LHCN-M2 (cell line): ENCODE measurements at places on chromosomes 11 and 22.
A peak's percentile ranks its signal among the peaks of the same experiment; 100 is the strongest.

DNA sequence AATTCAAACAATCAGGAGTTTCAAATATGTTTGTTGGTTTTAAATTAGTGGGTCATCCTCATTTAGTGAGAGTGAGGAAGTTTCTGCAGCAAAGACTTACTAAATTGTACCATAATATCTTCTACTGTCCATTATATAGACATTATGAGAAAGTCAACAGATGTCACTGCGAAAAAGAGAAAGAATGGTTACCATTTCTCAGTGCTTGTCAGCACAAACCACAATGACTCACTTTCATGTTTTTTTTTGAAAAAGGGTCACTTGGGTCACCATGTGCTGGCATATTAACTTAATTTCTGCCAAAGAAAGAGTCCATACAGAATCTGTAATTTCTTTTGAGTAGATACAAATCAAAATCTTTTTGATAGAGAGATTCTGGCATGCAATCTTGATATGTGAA lies 924.6 kb upstream of the FAT3 start:
- peak; percentile 85 for DNase-seq

GRCh38 chr11:16749666-16750065 lies 11.2 kb downstream of the C11orf58 start:
- DNase-seq: no peak

DNA sequence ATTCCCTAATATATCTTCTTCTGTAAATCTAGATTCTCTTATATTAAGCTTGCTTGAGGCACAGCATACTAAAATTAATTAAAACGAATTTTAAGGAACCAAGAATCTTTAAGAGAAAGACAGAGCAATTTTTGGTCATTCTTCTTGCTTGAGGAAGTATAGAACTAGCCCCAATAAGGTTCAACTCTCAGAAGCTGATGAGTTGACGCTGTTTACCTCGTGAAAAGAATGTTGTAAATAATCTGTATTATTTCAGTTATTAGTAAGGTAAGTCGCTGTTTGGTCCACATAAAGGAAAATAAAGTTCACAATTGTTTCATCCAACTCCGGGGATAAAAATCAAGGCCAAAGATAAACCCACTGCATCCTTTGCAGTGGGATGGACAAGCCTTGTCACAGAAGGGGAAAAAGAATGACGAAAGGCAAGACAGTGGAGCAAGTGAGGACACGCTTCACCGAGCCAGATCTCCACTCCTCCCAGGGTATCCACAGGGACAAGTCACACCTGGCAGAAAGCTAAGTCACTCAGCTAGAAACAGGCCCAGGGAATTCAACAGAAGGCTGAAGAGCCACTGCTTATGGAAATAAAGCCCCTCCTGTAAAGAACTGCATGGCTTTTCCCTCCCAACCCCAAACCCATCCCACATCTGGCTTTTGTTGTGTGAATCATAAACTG lies 752 bp downstream of the POU2AF1 start:
- no peak for DNase-seq

DNA sequence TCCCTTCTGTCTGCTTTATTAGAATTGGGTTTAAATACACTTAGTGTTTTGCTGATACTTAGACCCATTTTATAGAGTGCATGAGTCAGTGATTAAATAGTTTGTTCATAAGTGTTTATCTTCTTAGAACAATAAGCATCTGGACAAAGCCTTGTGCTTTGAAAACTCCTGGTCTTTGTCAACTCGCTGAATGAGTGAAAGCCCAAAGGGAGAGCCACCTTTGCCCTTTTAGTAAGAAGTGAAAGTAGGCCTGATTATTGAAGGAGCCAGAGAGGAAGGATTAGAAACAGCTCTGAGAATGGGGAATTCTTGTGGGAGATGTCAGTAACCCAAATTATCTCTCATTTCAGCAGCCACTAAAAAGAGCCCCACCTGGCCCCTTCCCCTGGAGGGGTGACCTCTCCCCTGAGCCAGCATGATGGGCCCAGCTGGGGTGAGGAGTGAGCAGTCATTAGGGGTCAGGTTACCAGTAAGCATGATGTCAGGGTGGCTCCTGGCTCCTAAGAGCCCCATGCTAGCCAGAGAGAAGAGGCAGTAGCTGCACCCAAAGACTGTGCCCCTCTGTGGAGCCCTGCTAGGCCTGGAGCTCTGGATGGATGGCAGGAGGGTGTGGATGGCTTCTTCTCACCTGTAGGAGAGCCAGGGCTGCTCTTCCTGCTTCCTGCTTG lies 125.1 kb upstream of the E2F8 start:
- peak; percentile 34 for DNase-seq

DNA sequence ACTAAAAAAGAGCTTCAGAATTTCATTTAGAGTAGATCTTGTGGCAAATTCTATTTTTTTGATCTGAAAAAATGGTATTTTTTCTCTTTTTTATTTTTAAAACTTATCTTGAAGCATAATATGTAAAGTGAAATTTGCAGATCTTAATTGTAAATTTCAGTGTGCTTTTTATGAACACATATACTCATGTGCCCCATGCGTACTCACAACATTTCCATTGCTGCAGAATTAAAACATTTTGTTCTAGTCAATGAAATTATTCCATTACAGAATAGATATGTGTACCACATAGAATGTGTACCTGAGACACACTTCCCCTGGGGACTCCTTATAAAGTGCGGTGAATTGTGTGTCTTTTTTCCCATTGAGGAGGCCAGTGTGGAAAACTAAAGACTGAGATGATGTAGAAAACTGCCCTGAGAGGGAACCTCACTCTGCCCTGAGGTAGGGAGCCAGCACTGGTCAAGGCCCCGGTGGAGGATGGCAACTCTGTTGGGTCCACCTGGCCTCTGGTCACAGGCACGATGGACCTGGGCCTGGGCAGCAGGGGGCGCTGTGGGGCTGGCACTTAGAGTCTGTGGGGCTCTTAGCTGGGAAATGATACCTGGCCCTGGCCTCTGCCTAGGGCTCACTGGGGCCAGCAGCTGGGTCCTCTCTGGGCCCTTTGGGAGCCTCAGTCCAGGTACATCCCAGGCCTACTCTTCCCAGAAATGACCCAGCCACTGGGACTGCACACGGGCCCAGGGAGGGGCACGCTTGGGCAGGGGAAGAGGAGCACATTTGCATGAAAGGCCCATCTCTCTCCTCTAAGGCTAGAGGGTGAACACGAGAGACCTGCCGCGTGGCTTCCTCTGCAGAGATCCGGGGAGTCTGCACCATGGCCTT lies 77.9 kb upstream of the TOP3B start:
- peak; percentile 33 for DNase-seq
